ENCODE measurements at places on chromosomes 16 and 17. TPM values are rescaled to one million over a fixed set of nuclear protein-coding genes. Genes with fewer than 3 reads are reported as not detected.

Gene MXRA7
- 286 TPM for total RNA-seq

Gene OSGIN1
- 0.69 TPM for total RNA-seq

Gene MT1E
- total RNA-seq, result 893 TPM

Gene BANP
- 27.9 TPM for total RNA-seq

Gene PMFBP1
- not detected for total RNA-seq

Gene ARHGDIG
- not detected for total RNA-seq

Gene TMC8
- total RNA-seq, result not detected

Gene SOST
- not detected for total RNA-seq

Gene MPP2
- 3.6 TPM for total RNA-seq

Gene SLFN14
- not detected for total RNA-seq

Gene CCDC102A
- 27.3 TPM for total RNA-seq

Gene PRPF8
- total RNA-seq, result 166 TPM

Gene MT3
- total RNA-seq, result not detected

Gene CRISPLD2
- 148 TPM for total RNA-seq

Gene SCIMP
- total RNA-seq, result not detected

Gene KRTAP9-2
- total RNA-seq, result not detected

Gene TMEM88
- total RNA-seq, result 0.65 TPM

Gene CARD14
- 0.05 TPM for total RNA-seq

Gene STXBP4
- total RNA-seq, result 72.5 TPM

Gene KRTAP4-9
- not detected for total RNA-seq

Gene EPX
- total RNA-seq, result not detected

Gene HAS3
- 15.5 TPM for total RNA-seq

Gene CDH13
- 22.9 TPM for total RNA-seq

Gene DUSP14
- 36.5 TPM for total RNA-seq

Gene TMEM98
- total RNA-seq, result 86.0 TPM

Gene ERI2
- total RNA-seq, result 24.3 TPM

Gene C16orf92
- total RNA-seq, result not detected

Gene ACSM5
- 6.7 TPM for total RNA-seq

Gene TAT
- not detected for total RNA-seq

Gene DOC2B
- total RNA-seq, result 2.8 TPM

Gene PRSS27
- 1.7 TPM for total RNA-seq

Gene IL17C
- total RNA-seq, result not detected

Gene PHOSPHO1
- total RNA-seq, result 0.05 TPM

Gene PTRH2
- 31.6 TPM for total RNA-seq

Gene ADAM11
- total RNA-seq, result 0.20 TPM

Gene SPECC1
- total RNA-seq, result 88.7 TPM

Gene MT4
- total RNA-seq, result not detected

Gene FBXW10
- total RNA-seq, result not detected

Gene GSG1L
- not detected for total RNA-seq

Data from renal cortical epithelial cell (primary cell).